ENCODE measurements at places on chromosomes 11 and 22.

DNA sequence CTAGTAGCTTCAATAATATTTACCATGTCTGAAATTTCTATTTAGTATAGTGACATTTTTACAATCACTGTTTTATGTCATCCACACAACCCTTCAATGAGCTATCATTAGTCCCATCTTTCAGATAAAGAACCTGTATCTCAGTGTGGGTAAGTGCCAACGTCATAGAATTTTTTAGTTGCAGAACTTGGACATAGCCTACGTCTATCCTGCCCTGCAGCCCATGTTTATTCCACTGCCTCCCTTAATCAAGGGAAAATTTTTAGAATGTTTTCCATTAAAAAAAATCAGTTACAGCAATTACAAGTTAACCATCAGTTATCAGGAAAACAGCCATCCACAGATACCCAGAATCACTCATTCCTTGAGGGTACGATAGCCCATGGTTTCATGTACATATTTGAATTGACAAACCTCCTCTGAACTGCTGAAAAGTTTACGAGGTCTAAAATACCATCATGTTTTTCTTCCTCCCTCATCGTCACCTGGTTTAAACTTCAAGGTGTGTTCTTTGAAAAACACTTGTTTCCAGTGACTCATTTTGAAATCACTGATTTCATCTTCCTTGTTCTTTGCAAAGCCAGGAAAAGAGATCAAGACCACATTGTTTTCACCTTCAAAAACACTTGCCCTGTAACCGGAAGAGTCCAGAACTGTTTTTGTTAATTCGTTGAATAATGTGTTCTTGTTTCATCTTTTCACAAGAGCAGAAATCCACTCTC is 100.9 kb downstream of the FAM76B start:
- DNase-seq, result no peak

DNA sequence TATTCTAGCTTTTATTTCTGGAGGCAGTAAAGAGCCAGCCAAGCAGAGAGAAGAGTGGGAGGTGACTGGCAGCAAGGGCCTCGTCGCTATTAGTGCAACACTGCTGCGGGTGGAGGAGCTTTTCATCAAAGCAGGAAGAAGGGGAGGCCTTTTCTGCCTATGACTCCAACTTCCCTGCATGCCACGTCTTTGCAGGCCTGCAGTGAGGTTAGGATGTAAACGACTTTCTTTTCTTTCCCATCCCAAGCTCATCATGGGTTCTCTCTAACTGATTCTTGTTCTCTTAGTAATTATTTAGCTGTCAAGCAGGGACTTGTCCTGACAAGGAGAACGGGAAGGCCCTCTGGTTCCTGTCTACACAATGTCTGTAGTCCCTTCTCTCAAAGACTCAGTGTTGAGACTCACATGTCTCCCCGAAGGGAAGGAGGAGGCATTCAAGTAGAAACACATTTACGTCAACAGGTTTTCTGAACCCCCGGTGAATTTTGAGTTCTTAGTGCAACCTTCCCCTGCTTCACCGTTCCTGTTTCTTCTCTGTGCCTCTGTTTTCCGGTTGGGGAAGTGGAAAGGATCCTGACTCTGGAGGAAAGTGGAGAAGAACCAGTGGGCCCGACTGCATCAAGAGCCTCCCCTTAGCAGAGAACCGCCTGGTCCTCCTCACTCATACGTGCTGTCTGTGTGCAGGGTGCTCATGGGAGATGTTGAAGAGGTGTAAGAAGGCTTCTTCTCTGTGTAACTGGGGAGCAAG is 56.9 kb downstream of the PACS1 start:
- peak; percentile 39 for DNase-seq

- no peak for DNase-seq
These were observed at the start of gene CNTF for GRCh38 chr11:58622344-58622743. TSS of gene CNTF (plus strand) at chr11:58622665. CDS start at chr11:58622753, 88 bp downstream.

GRCh38 chr11:102780491-102780918 is at the start of gene MMP10:
TSS of gene MMP10 (minus strand) at chr11:102780628. CDS start at chr11:102780591, 37 bp downstream.
- DNase-seq, result no peak

- no peak for DNase-seq
These were observed 8.0 kb downstream of the MOB2 start for GRCh38 chr11:1478544-1478943.

- no peak for DNase-seq
These were observed 3.2 kb downstream of the CHKA start for GRCh38 chr11:68117853-68118470.

DNA sequence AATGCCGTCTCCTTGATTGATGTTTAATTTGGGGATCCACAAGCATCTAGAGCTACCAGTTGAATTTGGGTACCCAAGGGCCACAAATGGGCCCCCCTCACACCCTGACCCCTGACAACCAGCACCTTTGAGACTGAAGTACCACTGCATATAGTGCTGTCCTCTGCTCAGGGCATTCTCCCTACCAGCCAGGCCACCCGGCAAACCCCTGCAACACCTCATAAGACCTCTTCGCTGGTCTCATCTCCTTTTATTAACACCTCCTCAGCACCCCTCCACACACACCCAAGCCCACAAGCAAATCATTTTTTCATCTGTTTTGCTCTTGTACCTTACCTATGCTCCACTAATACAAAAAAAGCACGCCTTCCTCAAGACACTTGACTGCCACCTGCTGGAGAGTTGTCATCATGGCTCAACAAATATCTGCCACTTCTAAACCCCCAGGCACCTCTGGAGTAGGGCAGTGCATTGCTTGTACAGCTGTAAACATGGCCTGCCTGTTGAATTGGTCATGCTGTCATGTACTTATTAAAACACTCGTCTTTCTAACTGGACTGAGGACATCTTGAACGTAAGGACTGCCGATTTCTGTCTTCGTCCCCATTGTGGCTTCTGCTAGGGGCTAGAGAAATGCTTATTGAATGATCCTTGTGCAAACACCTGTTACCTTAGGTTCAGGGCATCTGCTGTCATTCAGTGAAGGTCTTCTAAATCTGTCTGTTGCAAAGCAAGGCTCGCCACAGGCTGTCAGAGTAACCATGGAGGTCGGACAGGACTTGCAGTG is 66.5 kb downstream of the BMAL1 start:
- peak; percentile 58 for DNase-seq

All from GM20000 (cell line).